ENCODE measurements at places on chromosomes 3 and 15.

GRCh38 chr3:13522236-13522635 is 26.7 kb upstream of the FBLN2 start:
- DNase-seq = no peak

DNA sequence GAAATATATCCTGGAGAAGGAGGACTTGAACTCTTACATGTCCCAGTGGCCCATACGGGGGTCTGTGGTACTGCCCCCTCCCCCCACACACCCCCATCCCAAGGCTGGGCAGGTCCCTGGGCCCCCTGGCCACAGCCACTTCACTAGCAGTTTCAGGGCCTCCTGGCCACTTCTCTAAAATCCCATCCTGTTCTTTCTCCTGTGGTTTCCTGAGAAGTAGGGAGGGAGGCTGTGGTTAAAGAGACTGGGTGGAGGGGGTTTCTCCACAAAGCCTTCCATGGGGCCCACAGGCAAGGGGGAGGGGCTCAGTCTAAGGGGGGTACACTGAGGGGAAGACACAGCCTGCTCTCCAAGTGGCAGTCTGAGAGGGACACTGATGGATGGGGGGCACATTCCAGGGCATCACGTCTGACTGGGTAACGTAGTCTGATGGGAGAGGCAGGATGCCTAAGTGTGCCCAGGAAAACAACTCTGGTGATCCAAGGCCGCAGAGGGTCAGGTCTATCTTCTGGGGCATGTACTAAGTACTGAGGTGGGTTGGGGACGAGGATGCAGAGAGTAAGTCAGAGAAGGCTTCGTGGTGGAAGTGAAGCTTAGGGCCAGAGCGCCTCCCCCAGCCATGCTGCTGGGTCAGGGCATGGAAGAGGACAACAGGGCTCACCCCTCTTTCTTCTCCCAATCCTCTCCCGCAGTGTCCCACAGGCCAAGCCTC is 48.0 kb upstream of the C15orf39 start:
- DNase-seq = no peak

GRCh38 chr15:90582553-90582952 is 52.8 kb downstream of the CRTC3 start:
- DNase-seq = no peak

- DNase-seq = no peak
Observed at GRCh38 chr3:69913422-69913821, 86.1 kb upstream of the SAMMSON start.

DNA sequence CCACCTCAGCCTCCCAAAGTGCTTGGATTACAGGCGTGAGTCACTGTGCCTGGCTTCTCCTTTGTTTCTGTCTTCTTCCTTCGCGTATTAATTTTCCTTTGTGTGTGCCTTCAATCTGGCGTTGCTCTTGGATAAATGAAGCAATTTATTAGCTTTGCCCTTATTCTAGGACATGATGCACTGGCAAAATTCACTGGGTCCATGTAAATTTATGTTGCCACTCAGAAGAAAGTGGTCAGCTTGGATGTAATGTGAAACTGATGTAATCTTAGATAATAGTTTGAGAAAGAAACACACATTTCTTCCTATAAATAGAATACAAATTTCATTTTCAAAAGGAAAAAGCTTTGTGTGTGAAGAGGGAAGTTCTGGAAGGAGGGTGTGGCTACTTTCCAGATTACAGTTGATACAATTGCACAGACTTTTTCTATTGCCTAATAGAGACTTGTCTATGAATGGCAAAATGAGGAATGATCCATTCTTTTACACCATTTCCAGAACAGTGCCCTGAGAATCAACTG is 23.3 kb upstream of the ATP1B3 start:
- no peak for DNase-seq

DNA sequence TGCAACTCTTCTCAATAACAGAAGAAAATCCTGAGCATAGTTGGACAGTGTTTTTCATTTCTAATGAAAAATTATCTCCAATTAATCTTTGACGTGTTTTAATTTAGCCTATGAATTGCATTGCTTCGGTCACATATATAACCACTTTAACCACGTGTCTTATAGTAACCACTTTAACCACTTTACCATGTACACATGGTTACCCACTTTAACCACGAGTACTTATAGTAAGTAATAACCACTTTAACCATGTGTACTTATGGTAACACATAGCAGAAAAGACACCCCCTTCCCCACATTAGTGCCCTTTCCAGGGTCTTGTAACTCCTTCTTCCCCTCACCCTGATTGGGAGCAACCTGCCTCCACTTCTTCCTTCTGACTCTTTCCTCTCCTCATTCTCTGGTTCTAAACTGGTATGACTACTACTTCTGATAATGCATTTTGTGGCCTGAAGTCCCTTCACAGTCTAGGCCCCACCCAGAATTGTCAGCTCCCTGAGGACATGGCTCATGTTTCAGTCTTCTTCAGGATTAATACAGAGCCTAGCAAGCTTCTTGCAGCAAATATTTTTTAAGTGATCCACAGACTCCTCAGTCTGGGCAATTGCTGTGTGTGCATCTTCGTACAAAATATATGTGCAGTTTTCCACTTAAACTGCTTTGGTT is 25.0 kb downstream of the SLC7A14 start:
- no peak for DNase-seq

- no peak for DNase-seq
Observed at GRCh38 chr3:5123937-5124336, 1.8 kb downstream of the ARL8B start.
